ENCODE measurements at places on chromosomes 16 and 17.

- no peak for DNase-seq
These were observed 65.1 kb downstream of the SREBF1 start for GRCh38 chr17:17771498-17772201.

DNA sequence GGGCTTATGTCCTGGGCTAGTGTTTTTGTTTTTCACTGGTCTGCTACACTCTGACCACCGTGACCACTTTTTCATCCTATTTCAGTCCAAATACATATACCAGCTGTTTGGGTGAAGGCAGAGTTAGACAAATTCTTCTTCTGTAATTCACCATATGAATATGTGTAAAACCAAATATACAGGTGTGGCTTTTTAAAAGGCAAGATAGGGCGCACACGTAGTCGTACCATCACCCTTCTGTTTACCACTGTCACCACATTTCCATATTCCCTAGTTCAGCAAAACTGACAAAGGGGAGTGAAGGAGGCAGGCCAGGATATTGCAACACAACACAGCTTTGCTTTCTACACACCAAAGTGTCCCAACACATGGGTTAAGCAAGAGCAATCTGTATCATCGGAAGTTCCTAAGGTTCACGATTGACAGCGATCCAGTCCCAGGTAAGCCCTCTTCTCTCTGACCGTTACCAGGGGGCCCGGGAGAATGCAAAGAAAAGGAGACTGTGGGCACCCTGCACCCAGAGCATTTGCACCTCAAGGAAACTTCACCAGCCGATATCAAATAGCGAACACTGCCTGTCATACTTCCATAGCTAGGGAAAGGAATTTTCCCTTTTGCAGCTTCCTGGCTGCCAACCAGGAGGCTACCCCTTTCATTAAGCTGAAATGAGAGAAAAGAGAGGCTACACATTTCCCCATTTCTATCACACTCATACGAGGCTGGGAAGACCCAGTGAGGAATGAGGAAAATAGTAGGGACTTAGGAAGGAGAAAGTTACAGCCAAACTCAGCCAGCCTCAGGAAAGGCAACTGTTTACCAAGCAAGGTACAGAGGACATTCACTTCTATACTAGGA lies 23.1 kb downstream of the CREBBP start:
- DNase-seq: peak; percentile 83

- peak; percentile 21 for DNase-seq
These were observed 24.8 kb upstream of the ASGR2 start for GRCh38 chr17:7139400-7139799.

GRCh38 chr17:83037874-83038165 lies 41.6 kb upstream of the METRNL start:
- no peak for DNase-seq

GRCh38 chr16:4467916-4468315 lies 6.5 kb downstream of the NMRAL1 start:
- DNase-seq: no peak

GRCh38 chr17:29412780-29413565 lies 22.8 kb downstream of the TAOK1 start:
- no peak for DNase-seq

DNA sequence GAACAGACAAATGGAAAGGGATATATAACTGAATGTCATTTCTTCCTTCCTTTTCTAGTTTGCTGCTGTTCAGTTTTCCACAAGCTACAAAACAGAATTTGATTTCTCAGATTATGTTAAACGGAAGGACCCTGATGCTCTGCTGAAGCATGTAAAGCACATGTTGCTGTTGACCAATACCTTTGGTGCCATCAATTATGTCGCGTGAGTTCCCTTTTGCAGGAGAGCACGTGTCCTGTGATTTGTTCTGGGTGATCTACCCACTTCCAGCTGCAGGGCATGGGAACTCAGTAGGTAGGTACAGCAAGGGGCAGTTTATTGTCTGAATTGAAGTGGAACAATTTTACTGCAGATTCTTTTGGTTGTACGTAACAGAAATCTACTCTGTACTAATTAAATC lies 8.8 kb downstream of the ITGAL start:
- DNase-seq: no peak

DNA sequence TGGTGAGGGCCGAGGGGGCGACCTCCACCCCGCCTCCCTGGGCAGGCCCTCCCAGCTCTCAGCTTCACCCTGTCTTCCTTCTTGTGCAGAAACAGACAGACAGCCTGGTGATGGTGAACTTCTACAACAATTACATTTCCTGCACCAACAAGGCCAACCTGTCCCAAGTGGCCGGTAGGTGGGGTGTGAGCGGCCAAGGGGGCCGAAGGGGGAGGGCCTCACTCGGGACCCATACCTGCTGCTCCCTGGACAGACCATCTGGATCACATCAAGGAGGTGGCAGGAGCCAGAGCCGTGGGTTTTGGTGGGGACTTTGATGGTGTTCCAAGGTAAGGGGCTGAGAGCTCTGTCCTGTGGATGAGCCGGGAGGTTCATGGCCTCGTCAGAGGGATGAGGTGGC lies 20.1 kb downstream of the CHMP1A start:
- no peak for DNase-seq

DNA sequence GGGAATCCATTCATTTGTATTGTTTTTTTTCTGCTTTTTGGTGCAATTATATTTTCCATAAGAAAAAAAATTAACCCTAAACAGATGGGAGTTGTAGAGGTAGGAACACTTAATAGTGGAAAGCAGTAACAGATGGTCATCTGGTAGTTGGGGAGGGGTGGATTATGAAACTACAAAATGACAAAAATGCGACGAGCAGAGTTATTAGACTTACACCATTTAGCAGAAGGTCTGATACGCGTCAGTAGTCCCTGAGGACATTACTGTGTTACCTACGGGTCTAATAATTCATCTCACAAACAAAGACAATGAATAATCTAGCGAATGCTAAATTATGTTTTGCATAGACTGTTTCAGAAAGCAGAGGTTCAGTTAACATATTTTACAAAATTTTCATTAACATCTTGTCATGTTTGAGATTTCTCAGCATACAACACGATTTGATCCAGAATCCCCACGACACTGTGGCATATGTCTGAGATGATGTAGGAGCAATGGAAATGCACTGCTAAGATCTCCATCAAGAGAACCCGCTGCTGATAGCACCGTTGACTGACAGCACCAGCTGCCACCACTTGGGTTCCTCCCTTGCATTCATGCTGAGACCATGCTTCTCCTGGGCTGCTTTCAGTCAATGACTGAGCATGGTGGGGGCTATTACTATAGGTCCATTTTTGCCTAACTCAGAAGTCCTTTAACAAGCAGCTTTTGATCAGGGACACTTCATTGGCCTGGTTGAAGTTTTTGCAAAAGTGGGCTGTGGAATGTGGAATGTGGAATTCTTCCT lies 182.2 kb upstream of the CPHXL start:
- no peak for DNase-seq

- DNase-seq: no peak
These were observed 21.8 kb downstream of the FAM20A start for GRCh38 chr17:68579194-68579927.

GRCh38 chr16:69176033-69176800 lies 10.7 kb upstream of the SNTB2 start:
- no peak for DNase-seq

- DNase-seq: peak; percentile 89
These were observed 18.6 kb upstream of the SPN start for GRCh38 chr16:29644338-29644857.

GRCh38 chr16:57741660-57742191 lies 6.2 kb downstream of the KATNB1 start:
- no peak for DNase-seq

GRCh38 chr17:61143026-61143425 lies 256.6 kb upstream of the TBX2 start:
- no peak for DNase-seq

DNA sequence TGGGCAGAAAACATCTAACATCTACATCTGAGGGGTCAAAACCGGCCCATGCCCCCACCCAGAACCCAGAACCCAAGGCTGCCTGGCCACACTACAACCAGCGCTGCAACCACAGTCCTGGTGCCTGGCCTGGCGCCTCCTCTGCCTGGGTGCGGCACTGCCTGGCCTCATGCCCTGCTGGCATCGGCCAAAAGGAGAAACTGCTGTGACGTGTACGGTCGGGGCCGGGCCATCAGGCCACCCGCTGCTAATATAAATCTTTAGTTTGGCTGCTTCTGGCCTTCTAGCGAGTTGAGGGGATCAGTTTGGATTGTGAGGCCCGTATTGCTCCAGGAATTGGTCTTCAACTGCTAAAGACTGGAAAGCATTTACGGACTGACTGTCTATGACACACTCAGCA lies 22.8 kb downstream of the TMEM204 start:
- DNase-seq: no peak

DNA sequence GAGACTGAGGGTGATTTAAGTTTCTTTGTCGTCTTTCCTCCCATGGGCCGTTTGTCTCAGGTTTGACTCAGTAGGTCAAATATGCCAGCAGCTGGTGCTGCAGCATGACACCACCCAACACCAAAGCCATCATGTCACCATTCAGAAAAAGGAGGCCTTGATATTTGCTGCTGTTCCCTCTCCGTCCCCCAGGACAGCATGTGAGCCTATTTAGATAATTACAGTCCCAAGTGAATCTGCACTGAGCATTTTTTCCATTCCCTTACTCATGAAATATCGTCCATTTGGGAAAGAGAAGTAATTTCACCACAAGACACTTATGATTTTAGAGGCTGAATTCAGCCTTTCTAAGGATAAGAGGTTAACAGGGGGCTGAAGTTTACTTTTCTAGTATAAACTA lies 62.2 kb upstream of the ADORA2B start:
- DNase-seq: no peak

DNA sequence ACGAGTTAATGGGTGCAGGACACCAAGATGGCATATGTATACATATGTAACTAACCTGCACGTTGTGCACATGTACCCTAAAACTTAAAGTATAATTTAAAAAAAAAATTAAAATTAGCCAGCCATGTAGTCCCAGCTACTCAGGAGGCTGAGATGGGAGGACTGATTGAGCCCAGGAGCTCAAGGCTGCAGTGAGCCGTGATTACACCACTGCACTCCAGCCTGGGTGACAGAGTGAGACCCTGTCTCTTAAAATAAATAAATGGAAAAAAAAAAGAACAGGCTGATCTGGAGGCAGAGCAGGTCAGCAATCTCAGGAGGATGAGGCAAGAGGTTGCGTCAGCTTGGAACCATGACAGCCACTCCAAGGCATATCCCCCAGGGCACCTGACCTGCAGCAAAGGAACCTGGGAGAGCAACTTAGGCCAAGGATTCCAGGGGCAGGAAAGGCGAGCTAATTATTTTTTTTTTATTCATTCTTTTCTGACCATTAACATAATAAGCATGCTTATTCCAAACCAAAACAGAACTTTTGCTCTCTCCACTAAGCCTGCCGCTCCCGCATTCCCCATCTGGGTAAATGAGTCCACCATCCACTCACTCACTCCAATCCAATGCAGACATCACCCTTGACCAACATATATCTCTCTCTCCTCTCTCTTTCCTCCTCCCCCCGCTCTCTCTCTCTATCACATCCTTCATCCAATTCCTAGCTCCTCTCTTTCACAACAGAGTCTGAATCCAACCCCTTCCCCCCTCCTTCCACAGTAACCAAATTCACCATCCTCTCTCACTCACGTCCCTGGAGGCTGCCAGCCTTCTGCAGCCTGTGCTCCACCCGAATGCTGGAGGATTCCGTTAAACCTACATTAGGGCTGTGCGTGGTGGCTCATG lies 47.7 kb downstream of the TK2 start:
- DNase-seq: no peak

DNA sequence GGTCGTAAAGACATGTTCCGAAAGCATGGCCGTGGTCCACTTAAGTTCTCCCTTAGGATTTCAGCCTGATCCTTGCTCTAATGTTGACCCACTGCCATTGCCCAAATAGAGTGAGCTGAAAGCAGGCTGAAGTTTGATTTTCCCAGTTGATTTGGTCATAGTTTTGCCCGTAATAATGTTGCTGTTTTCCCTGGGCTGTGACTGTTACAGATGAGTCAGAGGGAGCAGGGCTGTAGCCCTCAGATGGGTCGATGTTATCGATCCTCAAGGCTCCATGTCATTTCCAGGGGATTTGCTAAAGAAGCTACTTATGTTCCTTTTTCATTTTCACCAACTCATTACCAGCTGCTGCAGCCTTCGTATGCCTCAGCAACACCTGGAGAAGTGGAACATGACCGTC lies 169.0 kb upstream of the ZFHX3 start:
- DNase-seq: no peak

- DNase-seq: no peak
These were observed 18.0 kb downstream of the CTRB2 start for GRCh38 chr16:75188832-75189477.

DNA sequence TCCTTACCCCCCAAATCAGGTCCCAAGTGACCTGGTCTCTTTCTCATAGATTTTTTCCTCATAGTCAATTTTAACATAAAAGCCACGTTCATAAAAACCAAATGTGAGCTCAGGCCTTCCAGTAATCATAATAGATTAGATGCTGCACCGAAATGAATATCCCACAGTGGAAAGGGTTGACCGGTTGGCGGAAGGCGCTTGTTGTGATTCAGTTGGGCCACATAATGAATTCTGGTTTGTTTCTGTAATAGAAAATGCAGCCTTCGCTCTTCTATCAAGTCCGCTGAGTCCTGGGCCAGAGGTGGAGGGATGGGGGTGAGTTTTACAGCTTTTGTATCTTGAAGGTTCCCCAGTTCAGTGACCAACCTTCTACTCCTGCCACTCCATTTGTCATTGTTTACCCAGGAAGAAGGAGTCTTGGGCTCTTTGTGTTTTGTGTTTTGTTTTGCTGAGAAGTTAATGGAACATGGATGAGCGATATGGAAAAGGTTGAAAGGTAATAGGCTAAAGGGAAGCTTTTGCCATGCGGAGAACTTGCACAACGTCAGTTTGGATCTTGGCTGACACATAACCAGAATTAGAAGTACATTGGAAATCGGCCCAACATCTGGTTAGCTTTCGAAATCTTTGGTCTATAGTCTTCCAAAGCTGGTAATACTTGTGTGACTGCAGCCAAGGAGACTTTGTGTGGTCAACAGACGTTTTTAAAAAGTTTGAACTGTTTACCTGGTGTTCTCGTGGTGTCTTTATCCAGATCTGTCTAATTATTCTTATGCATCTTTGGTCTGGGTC lies 89.5 kb downstream of the CLEC16A start:
- DNase-seq: no peak

All from GM12865 (cell line).